Subcutaneous adipose tissue (tissue), 4 donors: ENCODE measurements at places on chromosomes 3 and 15. TPM values are rescaled to one million over a fixed set of nuclear protein-coding genes. Genes with fewer than 3 reads are reported as not detected.

CCR9 gene
- total RNA-seq: not detected

ZBTB38 gene
- 106 TPM for total RNA-seq

WDR93 gene
- total RNA-seq: 1.8 TPM

SHF gene
- total RNA-seq: 4.9 TPM

EIF2A gene
- 145 TPM for total RNA-seq

EPHA3 gene
- 6.0 TPM for total RNA-seq

WNT5A gene
- 1.3 TPM for total RNA-seq

KBTBD12 gene
- not detected for total RNA-seq

PRR20G gene
- not detected for total RNA-seq

ASB14 gene
- not detected for total RNA-seq

MANF gene
- total RNA-seq: 30.8 TPM

GOLGA6L7 gene
- total RNA-seq: not detected

HIGD2B gene
- total RNA-seq: not detected

MFN1 gene
- 46.3 TPM for total RNA-seq

PP2D1 gene
- not detected for total RNA-seq

NRROS gene
- 22.3 TPM for total RNA-seq

TRIP4 gene
- total RNA-seq: 19.2 TPM

ATP1B3 gene
- 294 TPM for total RNA-seq

SCAPER gene
- 24.7 TPM for total RNA-seq

ADAM10 gene
- total RNA-seq: 56.6 TPM

EFCAB12 gene
- total RNA-seq: not detected

GOLGA8T gene
- not detected for total RNA-seq

ZMYND10 gene
- total RNA-seq: 1.5 TPM

REC114 gene
- total RNA-seq: not detected

MME gene
- 408 TPM for total RNA-seq

DAZL gene
- total RNA-seq: not detected

IQCH gene
- total RNA-seq: 0.88 TPM

CAND2 gene
- total RNA-seq: 1.3 TPM

STRIT1 gene
- not detected for total RNA-seq
